ENCODE measurements at places on chromosomes 6 and 20.

DNA sequence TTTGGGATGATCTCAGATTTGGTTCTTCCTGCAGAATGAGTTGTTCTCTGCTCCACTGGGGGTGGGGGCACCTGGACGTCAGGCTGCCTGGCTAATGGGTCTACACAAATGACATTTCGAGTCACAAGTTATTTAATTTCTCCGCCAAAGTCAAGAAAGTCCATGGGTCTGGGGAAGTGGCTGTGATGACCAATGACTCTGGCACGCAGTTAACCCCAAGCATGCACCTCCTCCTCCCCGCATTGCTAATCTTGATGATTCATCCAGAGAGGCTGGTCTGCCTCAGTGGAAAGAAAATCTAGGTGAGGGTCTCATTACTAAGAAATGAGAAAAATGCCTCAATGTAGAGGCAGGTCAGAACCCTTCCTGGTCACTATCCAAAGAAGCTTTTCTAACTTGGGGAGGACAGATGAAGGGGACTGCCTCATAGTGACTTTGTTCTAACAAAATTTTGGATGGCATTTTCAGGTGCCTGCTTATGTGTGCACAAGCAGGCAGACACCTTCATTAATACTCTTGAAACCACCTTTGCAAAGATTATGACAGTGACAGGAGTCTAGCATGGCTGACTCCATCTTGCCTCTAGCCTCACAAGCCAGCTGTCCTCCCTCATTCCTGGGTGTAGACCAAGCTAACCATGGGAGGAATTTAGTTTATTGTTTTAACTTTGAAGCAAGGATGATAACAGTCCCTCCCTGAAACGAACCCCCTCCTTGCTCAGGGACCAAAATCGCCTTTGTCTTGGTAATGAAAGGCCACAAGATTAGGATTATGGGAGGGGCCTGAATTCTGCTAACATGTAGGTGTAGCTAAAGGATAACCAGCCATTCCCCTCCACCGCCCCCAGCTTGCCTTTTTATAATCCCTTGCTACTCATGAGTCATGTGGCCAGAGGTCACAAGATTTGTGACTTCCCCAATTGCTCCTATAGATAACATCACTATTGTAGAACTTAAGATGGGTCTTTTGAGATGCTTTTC, 98.6 kb upstream of the MRPS10 start:
- DNase-seq: peak; percentile 86

DNA sequence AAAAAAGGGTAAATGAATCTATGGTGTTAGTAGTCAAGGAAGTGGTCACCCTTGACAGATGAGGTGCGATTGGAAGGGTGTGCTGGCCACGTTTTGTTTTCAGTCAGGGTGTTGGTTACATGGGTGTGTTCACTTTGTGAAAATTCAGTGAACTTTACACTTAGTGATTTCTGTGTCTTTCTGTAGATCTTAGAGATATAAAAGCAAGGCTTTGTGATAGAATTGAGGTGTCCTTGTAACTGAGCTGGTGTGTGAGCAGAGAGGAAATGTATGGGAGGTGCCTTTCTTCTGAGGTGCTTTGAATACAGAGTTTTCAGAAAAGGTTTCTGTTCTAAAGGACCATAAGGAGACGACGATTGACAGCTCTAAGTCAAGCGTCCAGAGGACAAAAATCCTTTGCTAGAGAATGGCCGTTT, 90.5 kb downstream of the SAMD3 start:
- no peak for DNase-seq

- no peak for DNase-seq
These were observed 42.8 kb upstream of the FAM50B start for GRCh38 chr6:3806169-3806922.

DNA sequence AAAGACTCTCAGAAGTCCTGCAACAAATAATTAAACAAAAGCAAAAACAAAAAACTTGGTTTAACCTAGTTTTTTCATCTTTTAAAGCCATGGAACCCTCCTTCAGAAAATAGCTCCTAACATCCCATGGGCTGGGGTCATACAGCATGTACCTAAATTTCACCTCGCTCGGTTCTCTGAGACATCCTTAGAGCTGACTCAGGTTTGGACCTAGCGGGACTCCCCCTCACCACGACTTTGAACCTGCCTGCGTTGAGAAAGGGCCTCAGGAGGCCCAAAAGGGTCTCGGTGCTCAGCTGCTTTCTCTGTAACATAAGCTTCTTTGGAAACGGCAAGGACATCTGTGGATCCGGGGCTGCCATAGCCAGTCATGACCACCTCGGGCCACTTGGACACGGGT, 112.8 kb downstream of the NFATC2 start:
- no peak for DNase-seq

GRCh38 chr20:56579301-56579710, 46.3 kb downstream of the FAM209B start:
- no peak for DNase-seq

GRCh38 chr6:12440981-12441380, 150.8 kb downstream of the EDN1 start:
- DNase-seq: no peak

- DNase-seq: peak; percentile 16
These were observed 279.4 kb downstream of the CD83 start for GRCh38 chr6:14396826-14397517.

DNA sequence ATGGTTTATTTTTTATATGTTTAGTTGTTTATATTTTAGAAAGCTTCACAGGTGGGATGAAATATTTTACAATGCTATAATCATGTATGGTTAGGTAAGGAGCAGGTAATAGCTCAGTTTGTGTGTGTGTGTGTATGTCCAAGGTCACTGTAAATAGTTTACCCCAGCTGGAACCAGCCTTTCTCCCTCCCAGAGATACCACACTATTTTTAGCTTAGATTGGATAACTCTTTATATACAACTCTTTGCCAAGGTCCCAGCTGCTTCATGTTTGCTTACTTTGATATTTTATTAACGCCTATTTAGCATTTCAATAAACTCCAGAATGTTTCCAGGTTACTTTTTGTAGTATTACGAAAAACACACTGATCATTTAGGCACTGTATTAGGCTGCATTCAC, 1.8 kb upstream of the PEX7 start:
- DNase-seq: no peak

DNA sequence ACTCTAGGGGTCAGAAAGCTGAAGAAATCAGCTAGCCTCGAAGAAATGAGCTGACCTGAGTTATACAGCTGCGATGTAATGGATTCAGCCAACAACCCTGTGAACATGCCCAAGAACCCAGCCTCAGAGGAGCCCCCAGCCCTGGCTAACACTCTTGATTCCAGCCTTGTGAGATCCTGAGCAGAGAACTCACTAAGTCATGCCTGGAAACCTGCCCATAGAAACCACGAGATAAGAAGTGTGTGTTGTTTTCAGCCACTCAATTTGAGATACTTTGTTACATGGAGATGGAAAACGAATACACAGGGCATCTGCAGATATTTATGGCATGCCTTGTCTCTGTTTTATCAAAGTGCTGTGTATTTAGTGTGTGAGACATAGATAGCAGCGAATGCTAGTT, 265.2 kb downstream of the QKI start:
- DNase-seq: no peak

DNA sequence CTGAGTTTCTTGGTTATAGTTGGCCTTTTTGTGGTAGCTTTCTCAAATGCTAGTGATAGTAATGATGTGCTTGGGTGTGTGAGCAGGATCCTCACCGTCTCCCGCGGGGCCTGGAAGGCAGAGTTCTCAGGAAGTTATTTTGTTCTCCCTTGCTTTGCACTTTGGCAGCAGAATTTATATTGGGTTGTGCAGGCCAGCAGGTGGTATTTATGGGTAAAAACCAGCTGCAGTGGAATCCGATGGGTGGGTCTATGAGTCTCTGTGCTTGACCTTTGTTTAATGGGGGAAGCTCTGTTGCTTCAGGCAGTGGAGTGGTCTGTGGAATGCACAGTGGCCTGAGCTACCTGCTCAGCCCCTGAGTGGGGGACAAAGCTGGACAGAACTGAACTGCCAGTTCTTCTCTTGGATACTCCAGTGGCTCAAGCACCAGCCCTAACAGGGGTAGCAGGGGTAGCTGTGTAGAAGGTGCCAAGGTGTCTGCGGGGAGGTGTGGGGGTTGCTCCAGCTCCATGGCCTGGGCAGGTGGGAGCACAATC, 27.3 kb downstream of the IGF2R start:
- no peak for DNase-seq

DNA sequence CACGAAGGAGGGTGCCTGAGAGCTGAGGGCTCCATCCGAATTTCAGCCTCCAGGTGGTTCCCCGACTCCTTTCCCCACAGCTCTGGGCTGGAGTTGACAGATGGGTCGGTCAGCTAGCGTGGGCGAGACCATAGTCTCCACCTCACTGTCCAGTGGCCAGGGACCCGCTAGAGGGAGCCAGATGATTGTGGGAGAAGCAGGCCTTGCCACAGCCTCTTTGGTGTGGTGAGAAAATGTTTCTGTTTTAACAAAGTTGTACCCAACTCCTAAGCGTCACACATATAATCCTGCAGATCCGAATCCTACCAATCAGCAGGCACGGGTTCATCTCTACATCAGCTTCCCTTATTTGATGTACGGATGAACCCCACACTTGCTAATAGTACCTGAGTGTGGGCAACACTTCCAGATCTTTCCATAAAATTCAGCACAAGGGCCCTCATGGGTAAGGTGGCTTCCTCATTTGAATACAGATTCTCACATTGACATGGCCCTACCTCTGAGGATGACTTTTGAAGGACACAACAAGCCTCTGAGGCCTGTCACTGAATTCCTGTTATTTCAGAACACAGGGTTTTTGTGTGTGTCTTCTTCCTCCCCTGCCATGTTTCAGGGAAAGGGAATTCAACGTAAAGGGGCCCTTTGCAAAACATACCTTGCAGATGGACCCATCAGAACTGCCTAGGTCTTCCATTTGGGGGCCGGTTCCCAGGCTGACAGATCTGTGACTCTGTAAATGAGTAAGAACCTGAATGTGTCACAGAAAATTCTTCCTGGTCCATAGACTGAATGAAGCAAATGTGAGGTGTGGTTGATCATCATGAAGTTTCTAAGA, 103.2 kb upstream of the DUSP22 start:
- DNase-seq: peak; percentile 44

- no peak for DNase-seq
These were observed 145.9 kb downstream of the CCDC170 start for GRCh38 chr6:151639750-151640149.

DNA sequence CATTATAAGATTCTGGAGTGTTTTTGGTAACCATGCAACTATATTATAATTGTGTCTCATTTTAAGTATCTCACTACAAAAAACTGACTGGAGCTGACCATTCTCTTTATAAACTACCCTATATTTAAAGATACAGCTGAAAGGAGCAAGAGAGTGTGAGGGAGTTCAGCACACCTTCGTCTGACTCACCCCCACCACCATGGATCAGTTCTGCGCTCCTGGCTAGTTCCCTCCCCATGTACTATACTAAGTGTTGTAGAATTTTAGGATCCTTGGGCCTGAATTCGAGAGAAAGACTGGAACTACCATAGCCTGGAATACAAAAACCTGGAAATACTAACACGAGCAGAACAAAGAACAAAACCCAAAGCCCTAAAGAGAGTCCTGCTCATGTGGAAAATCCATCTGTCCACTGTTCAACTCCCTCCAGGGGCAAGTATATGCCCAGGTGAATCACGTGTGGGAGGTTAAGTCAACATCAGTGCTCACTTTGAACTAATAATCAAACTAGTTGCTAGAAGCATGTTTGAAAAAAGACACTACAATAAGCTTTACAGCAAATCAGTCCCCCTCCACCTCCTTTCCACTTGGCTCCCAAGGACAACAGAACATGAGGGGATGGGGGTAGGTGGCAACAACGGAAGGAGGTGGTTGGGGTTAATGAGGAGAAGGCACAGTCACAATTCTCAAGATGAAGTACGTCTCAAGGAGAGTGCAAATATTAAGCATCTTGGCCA, 46.8 kb downstream of the ELOVL5 start:
- no peak for DNase-seq

GRCh38 chr6:117495869-117496268, 13.4 kb downstream of the DCBLD1 start:
- no peak for DNase-seq

DNA sequence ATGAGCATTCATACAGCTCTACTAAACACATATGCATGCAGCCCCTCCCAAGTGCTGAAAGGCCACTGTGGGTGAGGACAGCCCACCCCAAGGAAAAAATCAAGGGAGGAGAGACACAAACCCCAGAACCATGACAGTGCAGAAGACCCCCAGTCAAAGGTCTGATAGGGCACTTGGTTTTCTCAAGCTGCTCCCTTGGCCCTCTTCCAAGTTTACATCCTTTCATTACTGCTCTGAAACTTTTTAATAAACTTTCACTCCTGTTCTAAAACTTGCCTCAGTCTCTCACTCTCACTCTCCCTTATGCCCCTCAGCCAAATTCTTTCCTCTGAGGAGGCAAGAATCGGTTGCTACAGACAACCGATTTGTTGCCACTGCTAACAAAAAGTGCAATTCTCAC, 24.9 kb downstream of the IPCEF1 start:
- DNase-seq: no peak

- DNase-seq: no peak
These were observed 49.7 kb downstream of the FIG4 start for GRCh38 chr6:109740787-109741186.

DNA sequence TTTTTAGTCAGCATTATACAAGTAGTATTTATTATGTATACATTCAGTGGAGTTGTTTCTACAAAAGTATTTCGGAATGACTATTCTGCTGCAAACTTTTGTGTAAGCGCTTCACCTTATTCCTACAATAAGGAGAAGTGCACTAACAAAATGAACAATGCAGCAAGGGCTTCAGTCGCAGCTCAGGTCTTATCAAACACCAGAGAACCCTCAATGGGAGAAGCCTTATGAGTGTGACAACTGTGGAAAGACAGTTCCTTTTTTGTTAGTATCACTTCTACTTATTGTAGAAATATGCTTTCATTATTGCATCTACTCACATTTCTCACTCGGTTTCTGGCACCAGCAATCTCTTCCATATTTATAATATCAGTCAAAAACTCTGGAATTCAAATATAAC, 18.8 kb downstream of the ZKSCAN3 start:
- DNase-seq: no peak

GRCh38 chr20:31894980-31895675, 24.7 kb downstream of the TTLL9 start:
- no peak for DNase-seq

DNA sequence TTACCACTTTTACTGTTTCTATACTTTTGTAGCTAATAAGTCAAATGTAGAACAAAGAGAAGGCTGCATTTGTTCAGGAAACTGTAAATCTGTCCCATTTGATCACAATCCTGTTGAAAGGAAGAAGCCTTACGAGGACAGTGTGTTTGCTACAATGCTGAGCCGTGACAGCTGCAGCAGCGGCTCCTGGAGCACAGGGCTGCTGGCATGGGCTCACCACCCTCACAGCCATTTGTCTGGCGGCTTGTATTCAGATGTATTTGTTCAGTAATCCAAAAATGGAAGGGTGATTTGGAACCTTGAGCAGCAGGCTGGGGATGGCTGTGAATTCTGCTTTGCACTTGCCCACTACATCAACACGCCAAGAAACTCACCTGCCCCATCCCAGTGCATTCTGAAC, 5.7 kb downstream of the TUBB2A start:
- no peak for DNase-seq

GRCh38 chr6:5125152-5126006, 40.2 kb downstream of the PPP1R3G start:
- no peak for DNase-seq

- no peak for DNase-seq
These were observed 748 bp upstream of the ZNF292 start for GRCh38 chr6:87154641-87154992.
